ENCODE measurements at places on chromosomes 7 and 10. TPM values are rescaled to one million over a fixed set of nuclear protein-coding genes. Genes with fewer than 3 reads are reported as not detected.

Gene SLC16A12
- total RNA-seq: 40.3 TPM

GRCh38 chr10:62045765-62046521, 144.4 kb downstream of the ARID5B start:
- DNase-seq: no peak

DNA sequence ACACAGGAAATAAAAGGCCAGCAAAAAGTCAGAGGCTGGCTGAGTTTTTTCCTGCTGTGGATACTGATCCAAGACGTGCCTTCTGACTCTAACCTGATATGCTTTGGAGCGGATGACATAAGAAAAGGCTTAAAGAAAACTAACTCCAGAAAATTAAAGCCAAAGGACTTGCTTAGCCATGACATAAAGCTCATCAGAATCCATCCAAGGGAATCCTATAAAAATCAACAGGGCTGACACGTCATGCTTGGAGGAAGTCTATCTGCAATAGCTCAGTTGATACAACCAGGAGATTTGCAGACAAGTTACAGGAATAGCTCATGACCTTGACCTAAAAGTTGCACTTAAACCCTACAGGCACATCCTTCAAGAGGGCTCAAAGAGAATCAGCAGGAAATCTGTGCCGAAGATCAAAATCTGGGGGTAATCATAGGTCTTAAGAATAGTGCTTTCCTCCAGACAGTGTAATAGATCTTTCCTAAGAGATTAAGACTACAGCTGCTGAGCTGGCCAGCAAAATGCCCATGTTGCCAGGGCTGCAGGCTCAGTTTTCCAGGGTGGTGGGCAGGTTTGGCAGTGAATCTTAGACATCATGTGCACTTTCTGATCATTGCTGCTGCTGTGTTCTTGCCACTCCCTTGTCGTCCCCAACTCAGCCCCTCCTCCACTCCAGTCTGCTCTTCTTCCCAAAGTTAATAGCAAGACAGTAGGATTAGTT, 111.5 kb upstream of the SVIL start:
- DNase-seq: no peak

DNA sequence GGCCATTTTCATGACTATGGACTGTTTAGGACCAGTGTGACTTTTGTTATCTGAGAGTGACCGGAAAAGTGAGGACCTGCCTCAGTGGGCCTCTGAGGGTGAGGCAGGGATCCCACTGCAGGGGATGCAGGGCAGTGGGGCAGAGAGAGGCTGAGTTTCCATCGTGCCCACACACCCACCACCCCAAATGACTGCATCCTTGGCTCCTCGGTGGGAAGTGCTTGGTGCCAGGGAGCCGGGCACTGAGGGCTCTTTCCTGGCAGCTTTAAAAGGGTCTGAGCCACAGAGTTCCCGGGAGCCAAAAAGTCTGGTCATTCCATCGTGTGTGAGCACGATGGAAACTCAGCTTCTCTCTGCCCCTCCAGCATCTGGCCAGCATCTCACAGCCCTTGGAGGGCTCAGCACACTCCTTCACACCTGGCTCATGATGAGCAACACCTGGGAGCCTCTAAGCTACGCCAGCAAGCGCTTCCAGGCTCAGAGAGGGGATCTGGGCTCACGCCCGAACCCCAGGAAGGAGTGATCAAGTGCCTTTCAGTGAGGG, 59.1 kb downstream of the RAMP3 start:
- DNase-seq: no peak

Gene DGKI
- 45.1 TPM for total RNA-seq

DNA sequence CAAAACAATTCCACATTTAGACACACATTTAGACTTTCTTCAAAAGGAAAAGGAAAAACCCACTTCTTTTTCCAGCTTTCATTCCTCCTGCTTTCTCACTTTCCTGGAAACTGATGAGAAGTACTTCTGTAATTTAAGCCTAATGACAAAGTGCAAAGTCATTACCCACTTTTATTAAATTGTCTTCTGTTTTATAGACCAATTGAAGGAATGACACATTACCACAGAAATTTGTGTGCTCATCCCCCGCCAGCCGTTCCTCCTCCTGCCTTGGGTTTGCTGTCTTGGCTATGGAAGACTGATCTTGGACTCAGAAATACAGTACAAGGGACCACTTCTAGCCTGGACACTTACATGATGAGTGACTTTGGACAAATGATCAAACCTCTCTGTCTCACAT, 717.8 kb downstream of the SORCS3 start:
- DNase-seq: no peak

Gene CYP17A1
- 4.0 TPM for total RNA-seq

GRCh38 chr10:110971638-110972037, 52.2 kb downstream of the SHOC2 start:
- no peak for DNase-seq

GRCh38 chr10:72511459-72511858, 114.4 kb downstream of the MICU1 start:
- no peak for DNase-seq

- DNase-seq: no peak
Observed at GRCh38 chr10:49286686-49287085, 12.3 kb upstream of the C10orf71 start.

GRCh38 chr10:84356928-84357327, 28.5 kb downstream of the CCSER2 start:
- DNase-seq: no peak

Gene PLPP4
- not detected for total RNA-seq

GRCh38 chr10:76428551-76429367, 997.3 kb downstream of the LRMDA start:
- peak; percentile 24 for DNase-seq

GRCh38 chr7:128738570-128739047, 550 bp upstream of the CALU start:
- no peak for DNase-seq

DNA sequence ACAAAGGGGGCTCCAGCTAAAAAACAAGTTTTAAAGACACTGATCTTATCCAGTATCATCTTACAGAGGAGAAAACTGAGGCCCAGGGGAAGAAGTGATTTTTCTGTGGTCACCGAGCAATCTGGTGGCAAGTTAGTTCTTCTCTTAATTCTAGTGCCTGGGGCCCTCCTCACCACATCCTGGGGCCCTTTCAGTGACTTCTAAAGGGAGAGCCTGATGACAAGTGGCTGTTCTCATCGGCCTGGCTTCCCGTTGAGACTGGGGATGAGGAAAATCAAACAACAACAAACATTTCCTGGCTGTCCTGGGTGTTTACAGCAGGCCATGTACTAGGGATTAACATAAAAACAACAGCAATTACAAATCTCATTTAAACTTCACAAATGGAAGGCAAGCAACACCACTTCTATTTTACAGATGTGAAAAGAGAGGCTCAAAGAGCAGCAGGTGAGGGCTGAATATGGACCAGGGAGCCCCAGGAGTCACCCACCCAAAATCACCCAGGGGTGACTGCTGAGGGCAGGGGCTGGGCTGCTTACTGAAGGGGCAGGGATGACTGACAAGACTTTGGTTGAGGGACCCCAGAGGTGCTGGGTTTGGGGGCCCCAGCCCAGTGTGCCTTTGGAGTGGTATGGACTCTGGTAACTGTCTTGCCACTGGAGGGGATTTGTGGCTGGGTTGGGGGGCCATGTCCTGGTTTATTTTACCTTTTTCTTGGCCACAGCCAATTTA, 24.7 kb upstream of the MTPAP start:
- no peak for DNase-seq

- no peak for DNase-seq
Observed at GRCh38 chr10:113382691-113383090, 170.2 kb upstream of the HABP2 start.

Gene NYAP1
- total RNA-seq: not detected

Measured in thyroid gland (tissue), 4 donors.